Daoy (cell line): ENCODE measurements at places on chromosomes 11 and 22. TPM values are rescaled to one million over a fixed set of nuclear protein-coding genes. Genes with fewer than 3 reads are reported as not detected.

The TTLL1 gene
- 9.6 and 15.1 TPM in 2 replicates for total RNA-seq

- no peak for DNase-seq
Observed at GRCh38 chr22:48099251-48099650, 1336.8 kb downstream of the TBC1D22A start.

GRCh38 chr11:106523171-106523570 is 445.7 kb downstream of the AASDHPPT start:
- DNase-seq, result no peak

DNA sequence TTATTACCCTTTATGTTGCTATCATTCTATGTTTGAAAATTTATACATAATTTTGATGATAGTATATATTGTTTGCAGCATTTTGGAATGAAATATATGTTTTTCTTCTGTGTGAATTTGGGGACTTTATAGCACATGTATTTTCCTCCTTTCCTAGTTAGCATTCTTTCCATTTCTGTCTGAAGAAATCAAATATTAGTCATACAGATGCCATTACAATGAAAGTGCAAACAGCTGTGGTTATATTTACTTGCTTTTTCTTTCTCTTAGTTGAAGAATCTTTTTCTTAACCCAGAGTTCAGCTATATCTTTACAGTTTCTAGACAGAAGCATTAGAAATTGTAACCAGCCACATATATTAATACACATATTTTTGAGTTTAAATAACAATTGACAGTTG is 753.1 kb upstream of the ARHGAP42 start:
- no peak for DNase-seq

GRCh38 chr11:65744026-65744698 is 23.6 kb upstream of the RNASEH2C start:
- DNase-seq, result peak; percentile 40

The ARHGAP8 gene
- 4.6 and 28.2 TPM in 2 replicates for total RNA-seq

GRCh38 chr11:85809863-85810262 is 1.1 kb downstream of the SYTL2 start:
- peak; percentile 23 for DNase-seq

GRCh38 chr11:116215471-116216113 is 557.2 kb downstream of the BUD13 start:
- DNase-seq, result peak; percentile 8

The RIBC2 gene
- total RNA-seq, result 0.89 and 1.3 TPM in 2 replicates

DNA sequence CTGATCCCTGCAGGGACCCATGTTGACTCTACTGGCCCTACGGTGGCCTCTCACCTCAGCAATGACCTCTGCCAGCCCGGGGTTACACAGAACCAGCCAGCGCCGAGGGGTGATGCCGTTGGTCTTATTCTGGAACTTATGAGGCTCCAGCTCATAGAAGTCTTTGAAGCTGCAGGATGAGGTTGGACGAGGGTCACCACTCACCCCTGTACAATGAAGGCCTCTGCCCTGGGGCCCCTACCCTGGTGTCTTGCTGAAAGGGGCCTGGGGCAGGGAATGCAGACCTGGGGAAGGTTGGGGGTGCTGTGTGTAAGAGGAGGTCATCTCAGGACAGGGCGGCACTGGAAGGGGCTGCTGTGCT is 6.8 kb downstream of the PYGM start:
- no peak for DNase-seq

The SCGB1A1 gene
- not detected in 2 replicates for total RNA-seq

The LINC01488 gene
- total RNA-seq, result not detected in 2 replicates

DNA sequence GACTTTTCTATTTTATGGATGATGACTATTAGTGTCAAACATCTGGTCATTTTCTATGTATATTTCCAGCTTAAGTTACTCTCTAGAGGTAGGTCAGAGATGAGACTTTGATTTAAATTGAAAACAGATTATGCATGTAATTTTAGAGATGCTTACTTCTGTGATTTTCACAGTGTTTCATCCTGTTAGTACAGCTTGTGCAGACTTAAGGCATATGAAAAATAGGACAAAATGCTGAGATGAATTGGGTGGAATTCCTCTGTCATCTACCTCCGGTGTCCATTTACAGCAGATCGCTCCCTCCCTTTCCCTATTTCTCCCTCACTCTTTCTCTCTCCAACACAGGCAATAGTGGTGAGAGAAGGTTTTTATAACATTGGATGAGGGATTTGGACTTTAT is 14.1 kb downstream of the JAM3 start:
- DNase-seq, result no peak

- DNase-seq, result no peak
Observed at GRCh38 chr11:61694602-61694939, 14.4 kb downstream of the DAGLA start.

DNA sequence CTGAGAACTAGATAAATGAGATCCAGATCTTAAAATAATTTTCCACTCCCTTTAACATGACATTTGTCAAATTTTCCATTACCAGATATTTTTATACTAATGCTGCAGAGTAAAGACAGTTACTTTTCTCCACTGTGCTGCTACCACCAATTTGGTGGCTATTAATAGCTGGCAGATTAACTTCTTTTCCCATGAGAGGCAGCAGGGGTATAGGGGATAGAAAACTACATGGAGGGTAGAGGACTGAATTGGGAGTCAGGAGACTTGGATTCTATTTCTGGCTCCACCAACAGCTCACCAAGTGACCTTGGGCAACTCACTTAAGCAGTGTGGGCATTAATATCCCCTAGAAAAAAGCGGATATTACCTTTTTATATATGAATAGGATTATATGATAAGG is 69.2 kb downstream of the KIF18A start:
- DNase-seq, result no peak

GRCh38 chr11:1565904-1566247 is 6.2 kb downstream of the DUSP8 start:
- DNase-seq, result no peak

GRCh38 chr11:66617155-66617834 is 865 bp downstream of the RBM14 start:
- no peak for DNase-seq

GRCh38 chr11:9823887-9824385 is 160.1 kb downstream of the SWAP70 start:
- DNase-seq, result no peak

- no peak for DNase-seq
Observed at GRCh38 chr11:36792996-36793914, 195.2 kb upstream of the RAG2 start.

DNA sequence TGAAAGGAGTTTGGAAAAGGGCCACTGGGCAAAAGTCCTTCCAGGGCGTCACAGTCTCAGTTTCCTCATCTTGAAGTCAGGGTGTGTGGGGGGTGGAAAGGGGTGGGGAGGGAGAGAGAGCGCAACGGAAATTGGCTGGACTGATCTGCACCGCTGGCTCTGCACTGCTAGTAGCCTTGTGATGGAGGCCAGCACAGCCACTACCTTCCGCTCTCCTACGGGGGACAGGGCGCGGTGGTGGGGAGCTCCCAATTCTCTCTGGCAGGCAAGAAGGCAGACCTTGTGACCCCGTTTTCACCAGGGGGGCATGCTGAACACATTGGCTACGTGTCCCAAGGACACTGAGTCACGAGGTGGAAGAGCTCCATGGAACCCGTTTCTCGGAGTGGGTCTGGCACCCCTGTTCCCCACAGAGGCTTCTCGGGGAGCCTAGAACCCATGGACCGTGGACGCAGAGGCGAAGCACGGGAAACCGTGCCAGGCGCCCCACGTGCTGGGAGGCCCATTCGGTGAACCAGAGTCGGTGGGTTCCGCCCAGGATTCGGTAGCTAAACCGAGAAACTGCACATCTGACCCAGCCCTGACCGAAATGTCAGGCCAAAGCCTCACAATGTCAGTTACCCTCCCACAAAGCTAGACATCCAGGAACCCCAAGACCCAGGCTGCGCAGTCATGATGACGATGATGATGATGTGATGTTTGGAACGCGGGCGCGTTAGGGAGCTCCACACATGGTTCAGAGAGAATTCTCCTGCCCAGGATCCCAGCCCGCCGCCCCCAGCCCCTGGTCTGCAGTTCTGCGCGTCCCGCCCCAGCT is 28.3 kb upstream of the WNT11 start:
- peak; percentile 33 for DNase-seq

The CDC42EP2 gene
- total RNA-seq, result 2.8 and 2.9 TPM in 2 replicates

The OR8H3 gene
- not detected in 2 replicates for total RNA-seq

DNA sequence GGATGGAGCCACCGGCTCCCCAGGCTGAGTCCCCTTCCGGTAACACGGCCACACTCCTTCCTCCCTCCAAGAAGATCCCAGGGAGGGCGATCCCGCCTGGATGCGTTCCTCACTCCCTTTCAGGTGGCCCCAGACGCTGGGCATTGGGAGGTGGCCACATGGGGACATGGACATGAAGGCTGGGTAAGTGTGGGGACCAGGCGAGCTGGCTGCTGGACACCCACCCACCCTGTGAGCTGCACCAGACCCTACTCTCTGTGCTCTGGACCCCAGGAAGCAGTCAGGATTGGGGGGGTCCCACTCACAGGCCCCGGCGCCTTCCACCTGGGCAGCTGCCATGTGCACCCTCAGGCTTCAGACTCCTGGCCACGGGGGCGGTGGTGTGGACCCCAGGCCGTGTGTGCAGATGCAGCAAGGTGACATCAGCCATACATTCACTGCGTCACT is 932.8 kb downstream of the BRD1 start:
- DNase-seq, result no peak

DNA sequence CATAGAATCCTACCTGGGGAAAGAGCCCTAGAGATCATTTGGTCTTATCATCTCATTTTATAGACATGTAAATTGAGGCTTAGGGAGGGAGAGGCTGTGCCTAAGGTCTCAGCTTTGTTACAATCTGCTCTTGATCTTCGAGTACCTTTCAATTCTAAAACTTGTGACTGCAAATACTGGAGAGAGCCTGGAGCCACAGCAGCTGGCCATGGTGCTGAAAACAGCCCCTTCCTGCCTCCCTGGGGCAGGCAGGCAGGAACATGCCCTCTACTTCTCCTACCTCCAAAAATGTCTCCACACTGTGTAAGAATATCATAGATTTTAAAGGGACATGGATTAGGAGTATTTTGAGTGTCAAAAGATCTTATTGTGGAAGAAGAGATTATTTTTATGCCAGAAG is 52.2 kb downstream of the C22orf42 start:
- DNase-seq, result peak; percentile 23

DNA sequence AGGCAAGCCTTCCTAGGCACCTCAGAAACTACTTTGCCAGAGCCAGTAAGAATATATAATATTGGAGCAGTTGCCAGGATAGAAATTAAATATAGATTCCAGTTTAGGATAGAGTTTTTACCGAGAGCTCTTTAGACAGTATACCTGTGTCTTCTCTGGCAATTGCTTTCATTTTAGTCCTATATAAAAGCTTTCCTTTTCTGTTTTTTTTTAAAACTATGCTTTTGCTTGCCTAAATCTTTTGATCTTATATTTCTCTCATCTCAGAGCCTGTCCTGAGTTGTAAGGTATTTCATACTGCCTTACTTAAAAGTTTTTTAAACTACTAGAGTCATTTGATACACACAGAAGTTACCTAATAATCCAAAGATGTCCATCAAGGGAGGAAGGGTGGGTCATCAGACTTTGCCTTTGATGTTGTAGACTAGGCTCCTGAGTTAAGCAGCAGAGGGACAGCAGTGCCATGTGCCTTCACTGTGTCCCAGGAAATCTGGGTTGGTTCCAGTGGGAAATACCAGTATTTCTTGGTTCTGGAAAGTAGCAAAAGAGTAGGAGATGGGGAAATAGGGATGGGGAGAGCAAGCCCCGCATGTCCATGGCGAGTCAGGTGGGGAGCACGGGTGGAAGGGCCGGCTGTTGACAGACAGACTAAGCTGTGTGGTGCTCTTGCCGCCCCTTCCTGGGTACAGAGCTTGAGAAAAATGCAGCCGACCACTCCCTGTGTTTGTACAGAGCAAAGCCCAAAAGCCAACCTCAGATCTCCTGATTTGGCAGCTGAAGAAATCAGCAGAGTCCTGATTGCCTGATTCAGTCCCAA is 11.2 kb downstream of the MCAM start:
- no peak for DNase-seq

- DNase-seq, result no peak
Observed at GRCh38 chr22:40180403-40180802, 2.7 kb downstream of the TNRC6B start.

- peak; percentile 16 for DNase-seq
Observed at GRCh38 chr11:120881596-120881995, 142.3 kb upstream of the TBCEL start.

DNA sequence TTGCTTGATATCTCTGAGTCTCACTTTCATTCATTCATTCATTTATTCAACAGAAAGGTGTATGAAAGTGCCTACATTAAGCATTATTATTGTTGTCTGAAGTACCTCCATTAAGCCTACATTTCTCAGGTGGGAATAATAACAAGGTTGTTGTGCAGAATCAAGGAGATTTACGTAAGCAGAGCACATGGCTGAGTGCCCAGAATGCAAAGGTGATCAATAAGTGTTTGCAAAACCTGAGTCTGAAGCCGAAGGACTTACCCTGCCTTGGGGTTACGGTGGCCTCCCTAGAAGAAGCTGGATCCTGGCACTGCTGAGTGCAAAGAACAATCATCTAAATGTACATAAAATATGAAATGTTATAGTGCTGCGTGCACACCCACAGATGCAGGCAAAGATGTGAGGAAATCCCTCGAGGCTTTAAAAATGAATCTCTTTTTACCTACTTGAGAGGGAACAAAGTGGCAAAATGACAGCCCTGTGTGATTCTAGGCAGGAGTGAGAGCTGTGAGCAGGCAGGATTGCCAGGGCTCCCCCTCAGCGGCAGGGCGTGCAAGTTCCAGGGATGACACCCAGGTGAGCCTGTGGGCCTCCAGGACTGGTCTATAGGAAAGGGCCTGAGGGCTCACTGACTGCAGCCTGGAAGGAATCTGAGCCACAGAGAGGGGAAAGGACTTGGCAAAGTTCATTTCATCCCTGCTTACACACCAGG is 133.1 kb upstream of the TBCEL start:
- DNase-seq, result no peak

GRCh38 chr11:62931499-62932278 is 10.5 kb upstream of the CHRM1 start:
- DNase-seq, result peak; percentile 80

DNA sequence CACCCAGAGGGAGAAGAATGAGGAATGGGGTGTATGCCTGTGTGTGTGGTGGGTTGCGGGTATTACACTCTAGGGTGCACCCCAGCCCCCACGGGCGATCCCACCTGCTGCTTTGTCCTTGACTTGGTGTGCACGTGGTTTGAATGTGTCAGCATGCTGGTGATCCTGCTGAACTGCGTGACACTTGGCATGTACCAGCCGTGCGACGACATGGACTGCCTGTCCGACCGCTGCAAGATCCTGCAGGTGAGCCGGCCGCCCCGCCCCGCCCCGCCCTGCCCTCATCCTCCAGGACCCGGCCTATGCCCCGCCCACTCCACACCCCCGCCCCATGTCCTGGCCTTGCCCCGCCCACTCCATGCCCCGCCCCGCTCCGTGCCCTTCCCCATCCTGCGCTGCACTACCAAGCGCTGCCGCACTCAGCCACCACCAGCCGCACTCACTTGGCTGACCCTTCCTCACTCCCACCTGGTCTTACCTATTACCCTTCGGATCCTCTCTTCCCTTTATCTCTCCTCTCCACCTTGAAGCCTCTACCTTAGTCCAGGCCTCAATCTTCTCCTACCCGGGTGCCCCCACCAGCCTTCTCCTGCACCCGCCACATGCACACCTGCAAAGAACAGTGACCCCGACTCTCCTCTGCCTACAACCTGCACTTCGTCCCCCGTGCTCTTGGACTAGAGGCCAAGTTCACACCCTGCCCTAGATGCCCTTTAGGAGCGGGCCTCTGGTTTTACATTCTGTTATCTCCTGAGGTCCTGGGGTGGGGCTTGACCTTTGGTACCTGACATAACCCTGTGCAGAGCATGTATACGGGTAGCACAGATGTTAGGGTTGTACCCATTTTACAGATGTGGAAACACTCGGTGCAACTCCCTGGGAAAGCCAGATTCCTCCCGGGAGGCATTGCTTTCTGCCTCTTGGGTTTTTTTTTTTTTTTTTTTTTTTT is 27.7 kb downstream of the CACNA1I start:
- DNase-seq, result no peak

GRCh38 chr11:109735128-109735527 is 313.1 kb downstream of the C11orf87 start:
- DNase-seq, result no peak

The PRR33 gene
- not detected in 2 replicates for total RNA-seq
